Mesenteric fat pad (tissue), 1 donor: ENCODE measurements at places on chromosomes 1 and 21. TPM values are rescaled to one million over a fixed set of nuclear protein-coding genes. Genes with fewer than 3 reads are reported as not detected.

Gene BRDT
- total RNA-seq: not detected

- DNase-seq: peak; percentile 88
These were observed at the start of gene KCNA2 for GRCh38 chr1:110605901-110606656. Gene KCNA2 (minus strand): TSS chr1:110606358. CDS start chr1:110604782, 1,576 bp downstream.

DNA sequence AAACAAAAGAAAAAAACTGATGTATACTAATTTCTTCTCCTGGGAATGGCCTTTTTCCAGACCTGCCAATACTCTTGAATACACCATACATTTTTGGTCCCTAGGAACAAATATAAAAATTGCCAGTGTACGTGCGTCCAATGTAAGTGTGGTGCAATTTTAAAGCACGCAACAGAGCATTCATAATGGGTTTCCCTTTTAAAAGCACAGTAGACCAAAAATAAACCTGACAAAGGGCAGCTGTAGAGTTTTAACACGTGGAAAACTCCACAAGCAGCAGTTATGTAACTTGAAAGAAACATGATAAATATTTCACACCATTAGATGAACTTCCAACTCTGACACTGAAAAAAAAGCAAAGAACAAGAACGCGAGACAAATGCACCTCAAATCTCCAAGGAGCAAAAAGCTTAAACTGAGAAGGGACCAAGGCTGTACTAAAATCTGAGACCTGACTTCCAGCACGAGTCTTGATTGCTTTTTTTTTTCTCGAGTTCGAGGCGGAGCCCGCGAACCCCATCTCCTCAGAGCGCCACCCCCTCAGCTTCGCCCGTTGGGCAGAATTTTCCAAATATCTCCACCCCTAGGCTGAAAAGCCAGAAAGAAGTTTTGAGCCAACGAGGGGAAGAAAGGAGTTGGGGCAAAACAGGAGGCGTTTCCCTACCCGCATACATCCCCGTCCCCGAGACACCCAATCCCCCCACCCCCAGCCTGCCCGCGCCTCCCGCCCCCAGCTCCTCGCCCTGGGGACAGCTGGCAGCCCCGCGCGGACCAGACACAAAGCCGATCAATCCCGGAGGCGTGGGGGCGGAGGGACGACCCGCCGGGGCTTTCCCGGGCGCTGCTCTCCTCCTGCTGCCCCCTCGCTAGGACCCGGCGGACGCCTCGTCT is at the start of gene JAM2:
Gene JAM2 (plus strand): TSS at position 599 of the 891 bp plus-strand sequence. CDS start 564 bp downstream, outside the sequence.
- peak; percentile 90 for DNase-seq

Gene OR2T33
- total RNA-seq: not detected

Gene RAB25
- total RNA-seq: not detected

Gene HES5
- total RNA-seq: 0.58 TPM

DNA sequence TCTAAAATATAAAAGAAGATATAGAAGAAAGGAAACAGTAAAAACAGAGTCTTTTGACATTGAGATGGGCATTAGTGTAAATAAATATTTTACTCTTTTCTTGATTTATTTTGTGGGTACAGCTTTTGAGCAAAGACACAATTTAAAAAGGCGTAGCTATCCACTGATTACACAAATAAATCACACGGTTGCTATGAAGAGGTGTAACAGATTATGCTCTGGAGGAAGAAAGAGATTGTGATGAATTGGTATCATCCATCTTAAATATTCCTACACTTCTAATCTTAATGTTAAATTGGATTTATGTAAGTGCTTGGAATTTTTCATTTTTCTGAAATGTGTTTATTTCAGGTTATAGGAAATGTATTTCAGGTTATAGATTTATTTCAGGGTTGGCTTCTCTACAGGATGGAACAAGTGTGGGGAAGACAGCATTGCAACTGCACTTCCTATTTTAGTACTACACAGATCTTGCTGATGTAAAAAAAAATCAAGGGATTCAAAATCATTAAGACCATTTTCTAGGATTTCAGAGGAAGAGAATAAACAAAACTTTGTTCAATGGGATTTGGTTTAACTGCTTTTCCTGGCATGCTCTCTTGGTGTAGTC is 15.3 kb downstream of the XCL1 start:
- no peak for DNase-seq

DNA sequence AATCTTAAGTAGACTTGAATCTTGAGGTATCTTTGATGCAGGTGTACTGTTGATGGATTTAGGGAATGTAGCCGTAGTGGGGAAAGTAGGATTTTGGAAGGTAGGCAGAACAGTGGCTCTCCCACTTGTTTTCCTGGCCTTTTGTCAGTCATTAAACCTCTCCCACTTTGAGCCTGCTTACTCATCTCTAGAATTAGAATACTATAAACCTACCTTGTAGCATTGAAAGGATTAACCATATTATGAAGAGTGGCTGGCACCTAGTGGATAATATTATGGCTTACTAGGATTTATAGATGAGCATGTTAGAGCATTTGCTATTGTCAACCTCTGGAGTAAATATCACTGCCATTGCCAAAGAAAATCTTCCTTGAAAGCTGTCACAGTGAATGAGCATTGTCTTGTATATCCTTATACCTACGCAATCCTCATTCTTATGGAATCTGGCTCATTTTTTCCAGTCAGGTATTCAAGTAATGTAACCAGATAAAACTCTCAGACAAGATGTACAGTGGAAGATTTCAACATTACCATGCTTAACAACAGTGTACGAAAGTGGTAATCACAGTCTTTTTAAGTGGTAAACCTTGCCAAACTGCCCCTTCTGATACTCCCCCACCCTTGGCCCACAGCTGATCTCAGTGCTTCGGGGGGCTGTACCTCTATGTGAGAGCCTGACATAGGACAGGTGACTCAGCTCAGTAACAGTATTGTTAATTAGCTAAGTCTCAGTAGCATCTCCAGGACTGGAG is 44.4 kb downstream of the SH3GLB1 start:
- no peak for DNase-seq

GRCh38 chr21:29640080-29640508 is 299.7 kb downstream of the GRIK1 start:
- no peak for DNase-seq

GRCh38 chr1:193799948-193800690 is 613.7 kb upstream of the B3GALT2 start:
- DNase-seq: no peak

DNA sequence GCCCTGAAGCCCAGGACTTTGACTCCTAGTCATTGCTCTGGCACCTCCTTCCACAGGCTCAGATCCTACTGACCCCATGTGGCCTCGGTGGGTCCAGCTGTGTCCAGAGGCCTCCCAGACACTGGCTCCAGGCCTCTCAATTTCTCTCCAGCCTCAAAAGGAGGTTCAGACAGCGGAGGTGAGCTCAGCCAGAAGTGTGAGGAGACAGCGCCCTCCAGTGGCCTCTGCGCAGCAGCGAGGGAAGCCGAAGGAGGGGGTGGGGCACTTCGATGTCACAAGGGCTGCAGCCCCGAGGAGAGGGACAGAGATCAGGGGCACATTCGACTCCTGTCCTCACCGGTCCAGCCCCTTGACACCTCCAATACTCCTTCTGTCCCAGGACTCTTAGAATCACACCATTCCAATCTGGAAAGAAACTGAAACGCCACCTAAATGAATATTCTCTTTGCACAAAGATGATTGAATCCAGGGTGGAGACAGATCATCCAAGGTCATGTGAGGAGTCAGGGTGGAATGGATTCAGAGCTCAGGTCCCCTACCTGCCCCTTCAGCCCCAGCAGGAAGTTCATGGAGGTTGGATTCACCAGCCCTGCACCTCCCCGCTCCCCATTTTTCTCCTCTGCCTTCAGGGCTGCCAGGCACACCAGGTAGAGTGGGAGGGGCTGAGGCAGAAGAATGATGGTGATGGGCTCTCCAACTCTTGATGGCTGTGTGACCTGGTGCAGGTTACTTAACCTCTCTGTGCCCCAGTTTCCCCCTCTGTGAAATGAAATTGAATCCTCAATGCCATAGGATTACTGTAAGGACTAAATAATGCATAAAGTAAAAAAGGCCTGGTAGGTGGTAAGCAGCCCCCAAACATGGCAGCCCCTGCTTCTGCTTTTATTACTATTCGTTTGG is 34.8 kb upstream of the ZBTB40 start:
- peak; percentile 89 for DNase-seq

DNA sequence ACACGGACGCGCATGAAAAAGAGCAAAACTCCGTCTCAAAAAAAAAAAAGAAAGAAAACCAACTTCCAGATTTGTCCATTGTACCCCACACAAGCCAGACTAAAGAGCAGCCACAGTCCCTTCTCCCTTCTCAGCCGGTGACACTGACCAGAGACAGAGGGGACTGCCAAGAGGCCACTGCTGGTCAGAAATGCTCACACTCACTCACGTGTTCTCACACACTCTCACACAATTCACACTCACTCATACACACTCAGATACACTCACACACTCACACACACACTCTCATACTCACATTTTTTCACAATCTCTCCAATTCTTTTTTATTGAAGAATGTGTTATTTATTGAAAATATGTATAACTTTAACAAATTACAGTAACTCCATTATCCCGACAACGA is 90.8 kb upstream of the RAB4A start:
- DNase-seq: no peak

Gene TMEM82
- total RNA-seq: not detected

GRCh38 chr1:153608742-153609584 is 4.0 kb downstream of the S100A16 start:
- DNase-seq: no peak

DNA sequence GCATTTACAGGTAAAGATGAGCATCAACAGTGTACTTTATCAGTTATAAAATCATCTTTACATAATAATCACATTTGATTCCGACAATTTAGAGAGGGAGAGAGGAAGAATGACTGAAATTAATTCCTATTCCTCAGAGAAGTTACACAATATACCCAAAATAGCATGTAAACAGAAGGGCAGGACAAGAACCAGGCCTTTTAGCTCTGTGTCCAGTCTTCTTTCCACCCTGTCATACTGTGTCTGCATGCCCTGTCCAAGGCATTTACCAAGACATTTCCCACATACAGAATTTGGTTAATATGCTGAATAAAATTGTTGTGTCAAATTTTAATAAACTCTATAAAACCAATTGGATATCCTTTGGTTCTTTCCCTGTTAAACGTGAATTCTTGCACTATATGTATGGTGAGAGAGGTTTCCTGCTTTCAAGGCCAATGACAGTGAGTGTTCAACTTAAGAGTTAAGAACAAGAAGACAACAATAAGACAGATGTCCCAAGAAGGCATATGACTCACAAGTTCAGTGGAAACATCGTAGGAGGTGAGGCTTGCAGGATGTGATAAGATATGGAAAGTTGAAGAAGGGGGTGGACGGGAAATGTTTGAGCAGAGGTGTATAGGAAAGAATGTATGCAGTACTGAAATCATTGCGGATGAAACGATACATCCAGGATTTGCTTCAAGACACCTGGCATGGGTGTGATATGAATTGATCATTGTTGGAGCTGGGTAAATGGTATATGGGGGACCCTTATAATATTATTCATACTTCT is 20.8 kb downstream of the LRRC8B start:
- no peak for DNase-seq

- DNase-seq: no peak
These were observed 38.1 kb downstream of the RCSD1 start for GRCh38 chr1:167668108-167668507.

- DNase-seq: no peak
These were observed 32.0 kb downstream of the SORT1 start for GRCh38 chr1:109365642-109366204.

DNA sequence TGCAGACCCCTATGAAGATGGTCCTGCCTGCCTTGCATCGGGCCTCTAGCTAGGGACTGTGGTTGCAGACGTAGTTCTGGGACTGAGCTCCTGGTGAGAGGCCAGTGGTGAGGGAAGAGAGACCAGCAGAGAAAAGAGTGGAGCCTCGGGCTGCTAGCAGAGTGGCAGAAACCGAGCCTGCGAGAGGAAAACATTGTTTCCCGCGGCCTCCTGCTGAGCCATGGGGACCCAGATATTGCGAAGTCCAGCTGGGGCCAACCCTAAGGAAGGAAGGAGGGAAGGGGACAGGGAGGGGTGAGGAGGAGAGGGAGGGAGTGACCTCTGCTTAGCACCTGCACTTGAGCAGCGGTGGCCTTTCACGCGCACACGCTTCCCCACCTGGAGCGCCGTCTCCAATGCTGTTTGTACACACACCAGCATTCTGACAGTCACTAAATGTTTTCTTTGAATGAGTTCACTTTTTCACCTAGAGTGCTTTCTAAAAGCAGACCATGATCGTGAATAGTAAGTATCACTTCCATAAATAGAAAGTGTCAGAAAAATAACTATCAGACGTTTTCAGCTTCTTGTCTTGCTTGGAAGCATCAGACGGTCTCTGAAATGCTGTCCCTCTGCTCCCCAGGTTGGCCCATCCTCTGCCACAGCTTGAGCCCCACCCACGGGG is 2.5 kb upstream of the FNDC10 start:
- DNase-seq: no peak

- no peak for DNase-seq
These were observed 40.9 kb downstream of the RAP1A start for GRCh38 chr1:111660204-111661150.

DNA sequence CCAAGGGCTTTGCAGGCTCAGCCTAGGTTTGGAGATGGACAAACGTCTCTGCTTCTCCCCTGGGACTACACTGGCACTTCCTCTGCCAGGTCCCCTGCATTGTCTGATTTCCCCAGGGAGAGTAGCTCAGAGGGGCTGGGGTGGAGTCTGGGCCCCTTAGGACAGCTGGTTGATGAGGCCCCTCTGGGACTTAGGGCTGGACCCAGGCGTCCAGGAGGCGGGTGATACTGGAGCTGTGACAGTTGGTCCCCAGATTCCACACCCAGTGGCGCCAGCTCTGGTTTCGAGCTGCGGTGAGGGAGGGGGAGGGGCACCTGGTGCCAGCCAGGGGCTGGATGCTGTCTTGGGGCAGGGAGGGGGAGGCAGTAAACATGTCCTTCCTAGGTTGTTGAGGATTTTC is 7.4 kb upstream of the MEX3A start:
- DNase-seq: no peak

Gene FMOD
- 95.2 TPM for total RNA-seq

Gene HIVEP3
- 19.9 TPM for total RNA-seq

DNA sequence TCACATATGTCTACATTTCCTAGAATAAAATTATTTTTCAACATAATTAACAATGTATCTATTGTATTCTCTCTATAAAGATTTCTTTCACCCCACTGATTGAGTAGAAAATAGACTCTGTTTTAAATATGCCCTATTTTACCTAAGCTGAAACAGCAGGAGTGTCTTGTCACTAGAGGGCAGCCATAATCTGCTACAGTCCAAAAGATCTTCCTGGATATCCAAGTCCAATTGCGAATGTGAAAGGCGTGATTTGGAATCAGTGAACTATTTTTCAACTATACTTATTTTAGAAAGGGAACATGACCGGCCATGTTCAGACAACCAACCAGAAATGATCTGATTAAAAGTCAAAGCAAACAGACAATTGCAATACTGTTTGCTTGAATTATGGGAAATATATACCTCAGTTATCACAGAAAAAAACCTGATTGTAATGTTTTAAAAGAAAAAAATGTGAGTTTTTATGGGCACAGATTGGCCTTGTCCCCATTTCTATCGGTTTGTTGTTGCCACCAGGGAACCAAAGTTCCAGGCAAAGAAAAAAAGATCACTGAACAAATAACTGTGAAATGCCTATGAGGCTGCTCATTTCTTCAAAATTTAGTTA is 1211.0 kb upstream of the ADGRL4 start:
- no peak for DNase-seq

GRCh38 chr1:229862017-229862774 is 204.8 kb upstream of the GALNT2 start:
- DNase-seq: no peak

Gene NLRP3
- total RNA-seq: 11.5 TPM

- no peak for DNase-seq
These were observed 9.5 kb upstream of the PIGR start for GRCh38 chr1:206955476-206956451.
